ENCODE measurements at places on chromosomes 1 and 21.

DNA sequence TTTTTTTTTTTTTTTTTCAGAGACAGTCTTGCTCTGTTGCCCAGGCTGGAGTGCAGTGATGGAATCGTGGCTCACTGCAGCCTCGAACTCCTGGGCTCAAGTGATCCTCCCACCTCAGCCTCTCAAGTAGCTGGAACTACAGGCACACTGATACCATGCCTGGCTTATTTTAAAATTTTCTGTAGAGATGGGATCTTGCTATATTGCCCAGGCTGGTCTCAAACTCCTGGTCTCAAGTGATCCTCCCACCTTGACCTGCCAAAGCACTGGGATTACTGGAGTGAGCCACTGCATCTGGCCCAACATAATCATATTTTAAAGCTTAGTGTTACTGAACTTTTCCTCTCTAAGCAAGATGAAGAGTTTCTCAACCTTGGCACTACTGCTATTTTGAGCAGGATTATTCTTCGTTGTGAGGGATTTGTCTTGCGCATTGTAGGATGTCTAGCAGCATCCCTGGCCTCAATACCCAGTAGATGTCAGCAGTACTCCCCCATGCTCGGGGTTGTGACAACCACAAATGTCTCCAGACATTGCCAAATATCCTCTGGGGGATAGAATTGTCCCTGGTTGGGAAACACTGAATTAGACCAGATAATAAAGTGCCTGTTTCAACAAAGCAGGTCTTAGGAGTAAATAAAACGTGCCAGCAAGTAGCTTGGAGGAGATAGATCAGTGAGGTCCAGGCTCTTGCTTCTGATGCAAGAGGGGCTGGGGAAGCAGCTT is 15.1 kb upstream of the THRAP3 start:
- DNase-seq, result no peak

DNA sequence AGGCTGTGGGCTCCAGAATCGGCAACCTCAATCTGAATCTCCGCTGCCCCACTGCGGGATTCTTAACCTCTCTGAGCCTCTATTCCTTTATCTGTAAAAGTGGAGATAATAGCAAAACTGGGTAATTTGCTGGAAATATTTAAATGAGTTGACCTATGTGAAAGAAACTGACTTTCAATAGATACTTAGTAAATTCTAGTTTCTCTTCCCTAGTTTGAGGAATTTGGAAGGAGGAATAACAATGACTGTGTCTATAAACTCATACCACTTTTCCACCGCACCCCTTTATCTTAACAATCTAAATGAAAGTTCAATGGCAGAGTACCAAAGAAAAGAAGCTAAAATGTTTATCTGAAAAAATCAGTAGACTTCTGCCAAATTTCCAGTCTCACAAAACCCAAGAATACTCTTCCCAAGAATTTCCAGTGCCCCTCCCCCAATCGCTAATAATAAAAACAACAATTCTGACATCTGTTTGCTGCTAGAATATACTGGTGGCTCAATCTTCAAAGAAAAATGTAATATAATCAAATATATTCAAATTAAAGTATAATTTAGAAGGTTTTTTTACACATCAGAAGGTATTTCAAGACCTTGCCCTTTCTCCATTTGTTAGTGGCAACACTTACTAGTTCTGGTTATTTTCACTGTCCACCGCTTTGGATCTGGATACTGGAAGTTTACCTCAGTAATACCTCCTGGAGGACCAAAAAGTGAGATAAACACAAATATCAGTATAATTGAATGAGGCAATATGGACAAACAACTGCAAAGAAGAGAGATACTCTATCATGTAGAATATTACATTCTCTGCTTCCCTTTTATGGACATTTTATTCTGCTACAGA is 171.2 kb downstream of the LTN1 start:
- DNase-seq, result no peak

- DNase-seq, result no peak
Measured at GRCh38 chr21:38718481-38718880, 87.2 kb upstream of the ETS2 start.

DNA sequence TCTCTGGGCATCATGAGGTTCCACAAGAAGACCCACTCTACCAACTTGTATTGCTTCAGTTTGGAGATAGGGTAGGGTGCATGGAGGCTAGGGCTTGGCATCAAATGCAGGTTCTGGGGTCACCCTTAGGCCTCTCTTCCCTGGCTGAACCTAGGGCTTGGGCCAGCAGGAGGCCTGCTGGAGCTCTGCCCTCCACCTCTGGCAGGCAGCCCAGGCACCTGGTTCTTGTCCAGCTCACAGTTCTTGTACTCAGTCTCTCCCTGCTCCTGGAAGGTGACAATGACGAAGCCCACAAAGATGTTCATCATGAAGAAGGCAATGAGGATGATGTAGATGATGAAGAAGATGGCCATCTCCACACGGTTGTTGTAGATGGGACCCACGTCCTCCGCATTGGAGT is 37.5 kb upstream of the KIF21B start:
- no peak for DNase-seq

GRCh38 chr1:246674049-246674448 is 50.2 kb upstream of the SCCPDH start:
- DNase-seq, result no peak

DNA sequence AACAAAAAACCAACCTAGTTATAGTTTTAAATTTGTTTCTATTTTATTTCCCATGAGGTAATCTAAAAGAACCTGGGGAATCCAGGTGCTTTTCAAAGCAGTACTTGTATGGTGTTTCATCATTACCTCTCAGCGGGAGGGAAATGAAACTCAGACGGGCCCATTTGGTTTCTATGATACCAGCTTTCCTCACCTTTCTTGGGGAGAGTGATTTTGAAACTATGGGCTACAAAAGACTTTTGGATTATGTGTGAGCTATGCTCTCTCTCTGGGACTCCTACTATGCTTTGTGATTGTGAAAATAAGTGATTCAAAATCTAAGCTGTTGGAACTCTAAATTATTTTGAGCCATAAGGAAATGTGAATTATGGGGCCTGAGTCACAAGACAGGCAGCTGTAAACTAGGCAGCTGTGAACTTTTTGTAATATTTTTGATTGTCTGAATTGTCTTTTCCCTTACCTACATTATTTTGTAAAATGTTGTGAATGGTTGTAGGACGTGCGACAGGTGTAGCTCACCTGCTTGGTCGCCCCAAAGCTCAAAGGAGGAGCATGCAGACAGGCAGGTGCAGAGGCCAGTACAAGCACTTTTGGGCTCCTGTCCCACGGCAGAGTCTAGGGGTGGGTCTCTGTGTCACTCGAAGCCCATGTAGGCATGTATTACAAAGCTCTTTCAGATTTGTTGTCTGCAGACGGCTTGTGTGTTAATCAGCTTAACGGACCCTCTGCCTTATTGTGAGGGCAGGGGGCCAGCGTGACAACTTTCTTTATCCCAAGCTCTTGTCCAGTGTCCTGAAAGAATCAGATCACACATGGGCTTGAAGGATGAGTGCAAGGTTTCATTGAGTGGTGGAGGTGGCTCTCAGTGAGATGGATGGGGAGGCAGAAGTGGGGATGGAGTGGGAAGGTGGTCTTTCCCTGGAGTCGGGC is 64.8 kb upstream of the BACH1 start:
- no peak for DNase-seq

GRCh38 chr1:221845650-221846371 is 103.9 kb upstream of the DUSP10 start:
- DNase-seq, result no peak

DNA sequence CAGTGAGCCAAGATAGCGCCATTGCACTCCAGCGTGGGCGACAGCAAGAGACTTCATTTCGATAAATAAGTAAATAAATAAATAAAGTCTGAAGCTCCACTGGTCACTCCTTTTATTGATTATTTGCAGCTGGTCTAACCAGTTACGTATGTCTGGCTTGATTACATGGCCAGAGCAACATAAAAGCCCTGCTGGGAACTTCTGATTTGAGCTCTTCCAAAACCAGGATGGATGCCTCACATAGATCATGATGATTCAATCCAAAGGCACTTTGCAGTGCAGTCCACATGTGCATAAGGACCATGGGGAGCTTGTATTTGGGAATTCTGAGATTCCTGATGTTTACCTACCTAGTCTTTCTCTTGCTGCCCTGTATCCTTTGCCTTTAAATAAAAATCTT is 24.0 kb downstream of the NSUN4 start:
- no peak for DNase-seq

GRCh38 chr1:67614511-67614934 is 70.5 kb upstream of the GADD45A start:
- DNase-seq, result no peak

GRCh38 chr1:91769742-91770141 is 116.2 kb downstream of the TGFBR3 start:
- no peak for DNase-seq
